ENCODE measurements at places on chromosomes 5 and 9.

- DNase-seq: peak; percentile 28
Observed at GRCh38 chr5:78300464-78301045, 6.1 kb upstream of the AP3B1 start.

DNA sequence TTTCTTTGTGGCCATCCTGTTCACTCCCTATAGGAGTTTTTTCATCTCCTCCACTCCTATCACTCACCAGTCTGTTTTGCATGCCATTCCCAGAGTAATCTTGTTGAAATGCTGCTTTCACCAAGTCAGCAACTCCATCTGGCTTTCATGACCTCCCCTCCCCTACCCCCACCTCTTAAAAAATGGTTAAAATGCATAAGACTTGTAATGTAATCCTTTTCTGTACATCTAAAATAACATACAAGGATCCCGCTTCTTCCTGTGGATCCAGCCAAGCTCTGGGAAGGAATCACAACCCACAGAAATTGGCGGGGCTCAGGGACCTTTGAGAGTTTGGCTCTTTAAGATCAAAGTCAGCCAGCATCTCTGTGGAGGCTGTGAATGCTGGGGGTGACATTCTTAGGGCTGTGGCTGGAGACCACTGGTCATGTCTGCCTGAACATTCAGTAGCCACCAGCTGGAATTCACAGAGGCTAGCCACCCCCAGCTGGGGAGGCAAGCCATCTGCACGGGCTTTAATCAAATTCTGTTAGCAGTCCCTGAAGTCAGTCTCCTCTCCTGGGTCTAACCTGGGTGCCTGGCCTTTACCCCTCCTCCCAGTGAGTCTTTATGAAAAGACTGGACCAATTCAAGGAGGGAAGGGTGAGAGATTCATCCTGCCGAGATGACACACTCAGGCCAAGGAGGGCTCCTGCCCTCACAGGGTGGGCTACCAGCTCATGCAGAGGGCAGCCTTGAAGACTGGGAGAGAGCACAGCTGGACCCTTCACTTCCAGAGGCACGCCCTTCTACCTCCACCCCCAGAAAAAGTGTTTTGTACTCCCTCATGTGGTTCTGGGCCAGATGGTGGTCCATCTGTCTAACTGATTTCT is 132.9 kb downstream of the LIFR start:
- DNase-seq: no peak

DNA sequence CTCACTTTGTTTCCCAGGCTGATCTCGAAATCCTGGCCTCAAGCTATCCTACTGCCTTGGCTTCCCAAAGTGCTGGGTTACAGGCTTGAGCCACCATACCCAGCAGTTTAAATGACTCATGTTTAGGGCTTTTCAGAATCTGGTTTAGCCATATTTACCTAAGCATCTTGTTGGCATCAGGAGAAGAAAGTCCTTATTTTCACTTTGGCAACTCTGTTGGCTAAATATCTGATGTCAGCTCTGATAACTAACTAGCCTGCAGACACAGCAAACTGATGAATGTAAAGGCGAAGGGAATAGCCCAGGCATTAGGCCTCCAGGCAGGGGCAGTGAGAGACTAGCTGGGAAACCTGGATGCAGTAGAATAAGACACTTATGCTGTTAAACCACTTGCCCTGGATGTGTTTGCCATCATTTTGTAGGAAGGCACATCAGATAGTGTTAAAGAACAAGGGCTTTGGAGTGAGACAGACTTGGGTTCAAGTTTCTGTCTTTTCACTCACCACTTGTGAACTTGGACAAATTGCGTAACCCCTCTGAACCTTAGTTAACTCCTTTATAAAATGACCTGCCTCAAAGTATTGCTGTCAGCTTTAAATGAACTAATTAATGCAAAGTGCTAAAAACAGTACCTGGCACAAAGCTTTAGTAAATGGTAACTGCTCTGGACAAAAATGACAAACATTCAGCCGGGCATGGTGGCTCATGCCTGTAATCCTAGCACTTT is 34.7 kb upstream of the GARNL3 start:
- DNase-seq: peak; percentile 46

DNA sequence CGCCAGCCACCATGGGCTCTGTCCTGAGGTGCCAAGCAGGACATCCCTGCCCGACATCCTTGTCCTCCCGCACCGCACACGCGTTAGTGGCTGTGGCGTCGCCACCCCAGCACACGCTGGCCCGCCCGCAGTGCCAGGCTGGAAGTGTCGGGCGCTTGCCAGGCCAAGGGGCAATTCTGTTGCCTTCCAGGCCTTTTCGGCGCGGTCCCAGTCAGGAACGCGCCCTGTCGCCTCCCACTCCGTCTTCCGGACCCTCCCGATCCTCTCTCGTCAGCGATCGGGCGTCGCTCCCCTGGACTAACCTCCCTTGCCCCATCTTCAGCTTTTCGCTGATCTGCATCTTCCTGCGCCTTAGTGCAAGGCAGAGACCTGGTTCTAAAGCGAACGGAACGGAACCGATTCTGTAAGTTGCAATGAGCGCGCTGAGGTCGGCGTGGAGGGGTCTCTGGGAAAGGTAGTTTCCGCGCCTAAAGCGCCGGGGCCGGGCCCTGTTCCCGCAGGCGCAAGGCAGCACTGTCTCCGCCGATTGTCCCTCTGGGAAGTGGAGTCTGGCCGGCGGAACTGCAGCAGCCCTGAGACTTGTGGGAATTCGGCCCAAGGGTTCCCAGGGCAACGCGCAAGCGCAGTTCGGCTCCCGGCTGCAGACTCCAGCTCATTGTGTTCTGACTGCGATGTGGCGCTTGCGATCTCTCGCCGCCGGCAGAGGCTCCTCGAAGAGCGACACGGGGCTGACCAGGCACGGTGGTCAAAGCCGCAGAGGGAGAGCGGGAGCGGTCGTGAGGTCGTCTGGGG is at the start of gene ZNF454:
TSS of gene ZNF454 (plus strand) at position 630 of the 792 bp plus-strand sequence. CDS start 1,594 bp downstream, outside the sequence.
- DNase-seq: peak; percentile 39

- DNase-seq: no peak
Observed at GRCh38 chr5:11072076-11072475, 311.0 kb upstream of the DAP start.

- DNase-seq: no peak
Observed at GRCh38 chr5:43061352-43062075, 21.4 kb upstream of the ANXA2R start.

- no peak for DNase-seq
Observed at GRCh38 chr9:19186232-19186631, 44.3 kb upstream of the DENND4C start.

- peak; percentile 18 for DNase-seq
Observed at GRCh38 chr9:5321058-5321457, 16.5 kb upstream of the RLN2 start.

DNA sequence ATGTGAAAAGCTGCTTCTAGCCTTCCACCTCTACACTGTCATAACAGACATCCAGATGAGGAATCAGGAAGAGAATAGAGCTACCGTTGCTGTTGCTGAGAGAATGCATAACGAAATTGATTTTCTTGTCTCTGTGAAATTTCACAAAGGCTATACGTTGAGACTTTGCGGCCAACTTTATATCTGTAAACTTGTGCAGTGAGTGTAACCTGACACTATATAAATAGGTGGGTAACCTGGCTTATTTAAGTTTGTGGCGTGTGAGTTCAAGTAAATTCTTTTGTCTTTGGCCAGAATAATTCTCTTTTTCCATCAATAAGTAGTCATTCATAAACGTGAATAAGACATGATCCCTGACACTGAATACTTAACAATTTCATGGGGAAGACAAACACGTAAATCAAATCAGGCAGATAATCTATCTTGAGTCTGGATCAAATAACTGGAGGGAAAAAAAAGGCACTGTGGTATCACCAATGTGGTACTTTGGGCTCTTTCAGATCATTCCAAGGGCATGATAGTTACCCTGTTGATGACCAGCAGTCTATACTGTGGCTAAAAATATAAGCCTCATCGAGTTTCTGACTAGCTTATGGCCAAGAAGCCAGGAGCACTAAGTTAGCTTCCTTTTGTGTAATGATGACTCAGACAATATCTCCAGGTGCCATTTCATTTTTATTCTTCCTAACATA is 98.2 kb upstream of the RASA1 start:
- DNase-seq: no peak

- DNase-seq: no peak
Observed at GRCh38 chr9:130276121-130276520, 10.6 kb downstream of the HMCN2 start.

DNA sequence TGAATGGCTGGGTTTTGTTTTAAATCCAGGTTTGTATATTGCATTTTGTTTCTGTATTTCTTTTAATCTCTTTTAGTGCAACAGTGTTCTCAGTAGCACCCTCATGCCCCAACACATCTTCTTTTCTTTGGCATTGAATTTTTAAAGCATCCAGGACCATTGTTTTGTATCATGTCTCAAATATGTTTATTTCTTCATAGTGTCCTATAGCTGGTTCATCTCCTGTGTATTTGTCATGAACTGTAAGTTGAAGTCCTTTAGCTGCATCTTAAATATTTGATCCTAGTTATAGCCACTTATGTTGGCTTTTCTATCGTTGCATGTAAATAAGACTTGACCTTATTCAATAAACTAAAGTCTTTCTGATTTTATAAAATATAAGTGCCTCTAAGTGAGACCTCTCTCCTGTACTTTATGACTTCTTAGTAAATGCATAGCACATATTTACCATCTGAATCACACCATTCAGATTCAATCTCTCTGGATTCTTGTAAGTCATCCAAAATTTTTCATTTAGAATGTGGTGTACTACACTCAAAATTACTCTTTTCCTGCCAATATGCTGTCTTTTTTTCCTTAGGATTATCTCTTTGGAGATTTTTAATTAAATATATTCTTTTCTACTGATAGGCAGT is 21.0 kb upstream of the ERCC6L2 start:
- DNase-seq: no peak

DNA sequence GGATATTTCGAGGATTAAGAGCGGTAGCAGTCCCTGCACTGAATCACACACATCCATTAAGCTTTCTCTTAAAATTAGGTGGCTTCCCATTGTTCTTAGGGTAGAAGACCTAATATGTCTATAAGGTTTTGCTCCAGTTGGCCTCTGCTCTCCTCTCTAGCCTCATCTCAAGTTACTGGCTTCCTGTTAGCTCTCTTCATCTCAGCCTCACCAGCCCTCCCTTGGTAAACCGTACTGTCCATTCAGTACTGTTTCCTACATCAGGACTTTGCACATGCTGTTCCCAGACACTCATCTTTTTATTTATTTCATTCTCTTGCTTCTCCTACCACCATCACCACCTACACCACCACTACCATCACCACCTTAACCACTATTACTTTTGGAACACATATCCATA is 428.6 kb downstream of the PDE4D start:
- DNase-seq: no peak

GRCh38 chr9:104177676-104178075 is 83.6 kb downstream of the SMC2 start:
- no peak for DNase-seq

GRCh38 chr5:76794871-76795270 is 24.0 kb upstream of the F2RL1 start:
- DNase-seq: no peak

GRCh38 chr5:109700516-109701153 is 10.9 kb downstream of the MAN2A1 start:
- no peak for DNase-seq

- no peak for DNase-seq
Observed at GRCh38 chr5:61275841-61276240, 56.2 kb upstream of the ZSWIM6 start.

DNA sequence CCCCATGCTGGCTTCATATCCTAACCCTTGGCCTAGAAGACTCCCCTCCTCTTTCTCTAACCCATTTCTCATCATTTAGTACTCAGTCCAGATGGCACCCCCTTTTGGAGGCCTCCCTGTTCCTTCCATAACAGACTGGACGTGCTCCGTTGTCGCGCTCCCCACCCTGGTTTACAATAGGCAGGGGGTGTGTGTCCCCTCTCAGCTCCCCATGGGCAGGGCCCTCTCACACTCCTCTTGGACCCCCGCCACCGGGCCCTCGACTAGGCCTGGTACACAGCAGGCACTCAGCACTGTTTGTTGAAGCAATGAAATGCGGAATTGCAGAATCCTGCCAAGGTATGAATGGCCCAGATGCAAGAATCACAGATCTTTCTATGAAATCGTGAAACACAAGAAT is 227.4 kb downstream of the FSTL4 start:
- DNase-seq: no peak

GRCh38 chr9:94677929-94678328 is 38.6 kb upstream of the FBP1 start:
- no peak for DNase-seq

DNA sequence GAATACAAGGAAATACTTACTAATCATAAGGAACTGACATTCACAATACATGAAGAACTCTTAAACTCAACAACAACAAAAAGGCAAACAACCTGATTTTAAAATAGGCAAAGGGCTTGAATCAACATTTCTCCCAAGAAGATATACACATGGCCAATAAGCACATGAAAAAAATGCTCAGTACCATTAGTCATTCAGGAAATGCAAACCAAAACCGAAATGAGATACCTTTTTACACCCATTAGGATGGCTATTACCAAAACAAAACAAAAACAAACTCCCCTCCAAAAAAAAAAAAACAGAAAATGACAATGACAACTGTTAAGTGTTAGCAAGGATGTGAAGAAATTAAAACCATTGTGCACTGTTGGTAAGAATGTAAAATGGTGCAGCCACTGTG is 104.1 kb upstream of the ZNF462 start:
- no peak for DNase-seq

All from T47D (cell line).